ENCODE measurements at places on chromosomes 16 and 17.

DNA sequence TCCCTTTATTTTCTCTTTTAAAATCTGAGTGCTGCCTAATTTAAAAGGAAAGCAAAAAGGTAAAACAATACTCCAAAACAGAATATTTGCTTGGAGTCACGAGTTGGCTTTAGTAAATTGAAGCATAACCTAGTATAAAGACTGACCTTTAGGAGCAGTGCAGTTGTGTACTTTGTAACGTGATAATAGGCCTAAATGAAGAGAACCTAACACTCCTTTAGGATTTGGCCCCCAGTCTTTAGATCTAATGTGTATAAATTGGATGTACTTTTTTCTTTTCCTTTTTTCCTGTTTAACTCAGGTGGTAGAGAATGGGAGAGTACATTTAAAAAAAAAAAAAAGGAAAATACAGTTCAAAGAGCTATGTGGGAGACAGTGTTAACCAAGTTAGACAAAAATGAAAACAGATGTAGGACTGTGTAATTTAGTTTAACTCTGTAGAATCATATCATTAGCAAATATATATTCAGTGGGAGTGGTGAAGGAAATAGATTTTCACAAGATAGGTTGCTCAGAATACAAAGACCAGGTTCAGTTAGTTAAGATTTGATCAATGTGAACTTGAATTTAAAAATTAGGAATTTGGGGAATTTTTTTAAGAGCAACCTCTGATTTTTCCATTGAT lies 16.8 kb downstream of the CPD start:
- DNase-seq: no peak

DNA sequence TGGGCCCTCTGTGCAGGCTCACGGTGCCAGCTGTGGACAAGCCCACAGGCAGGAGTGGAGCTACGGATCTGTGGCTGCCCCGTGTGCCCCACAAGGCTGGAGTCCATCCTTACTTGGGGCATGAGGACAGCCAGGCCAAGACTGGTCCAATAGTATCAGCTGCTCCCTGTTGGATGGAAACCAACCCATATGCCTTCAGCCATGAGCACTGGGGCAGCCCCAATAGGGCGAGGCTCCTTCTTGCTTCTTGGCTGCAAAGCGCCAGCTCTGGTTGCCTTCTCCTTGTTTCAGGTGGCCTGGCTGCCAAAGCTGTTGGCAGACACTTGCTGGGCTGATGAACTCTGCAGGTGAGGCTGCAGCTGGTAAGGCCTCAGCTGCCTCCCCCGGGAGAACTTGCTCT lies 188.0 kb downstream of the ENGASE start:
- DNase-seq: no peak

DNA sequence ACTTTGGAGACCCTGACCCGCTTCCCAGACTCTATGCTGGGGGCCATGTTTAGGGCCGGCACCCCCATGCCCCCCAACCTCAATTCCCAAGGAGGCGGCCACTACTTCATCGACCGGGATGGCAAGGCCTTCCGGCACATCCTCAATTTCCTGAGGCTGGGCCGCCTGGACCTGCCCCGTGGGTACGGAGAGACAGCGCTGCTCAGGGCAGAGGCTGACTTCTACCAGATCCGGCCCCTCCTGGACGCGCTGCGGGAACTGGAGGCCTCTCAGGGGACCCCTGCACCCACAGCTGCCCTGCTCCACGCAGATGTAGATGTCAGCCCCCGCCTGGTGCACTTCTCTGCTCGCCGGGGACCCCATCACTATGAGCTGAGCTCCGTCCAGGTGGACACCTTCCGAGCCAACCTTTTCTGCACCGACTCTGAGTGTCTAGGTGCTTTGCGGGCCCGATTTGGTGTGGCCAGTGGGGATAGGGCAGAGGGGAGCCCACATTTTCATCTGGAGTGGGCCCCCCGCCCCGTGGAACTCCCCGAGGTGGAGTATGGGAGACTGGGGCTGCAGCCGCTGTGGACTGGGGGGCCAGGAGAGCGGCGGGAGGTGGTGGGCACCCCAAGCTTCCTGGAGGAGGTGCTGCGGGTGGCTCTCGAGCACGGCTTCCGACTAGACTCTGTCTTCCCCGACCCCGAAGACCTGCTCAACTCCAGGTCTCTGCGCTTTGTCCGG lies 1.1 kb downstream of the KCTD11 start:
- no peak for DNase-seq

DNA sequence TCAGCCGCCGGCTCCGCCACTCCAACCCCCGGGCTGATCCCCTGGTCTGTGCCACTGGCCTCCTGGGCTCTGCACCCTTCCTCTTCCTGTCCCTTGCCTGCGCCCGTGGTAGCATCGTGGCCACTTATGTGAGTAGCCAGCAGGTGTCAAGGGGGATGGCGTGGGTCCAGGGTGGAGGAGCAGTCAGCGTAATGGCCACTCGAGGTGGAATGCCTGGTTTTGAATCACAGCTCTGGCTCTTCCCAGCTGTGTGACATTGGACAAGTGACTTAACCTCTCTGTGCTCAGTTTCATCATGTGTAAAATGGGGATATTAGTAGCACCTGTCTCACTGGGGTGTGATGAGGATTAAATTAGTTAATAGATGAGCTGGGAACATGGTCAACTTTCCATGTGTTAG lies 2.4 kb upstream of the LAT start:
- no peak for DNase-seq

Measured in fibroblast of upper back skin (primary cell).